ENCODE measurements at places on chromosomes 2 and 18.

- no peak for DNase-seq
Observed at GRCh38 chr2:119419065-119419464, 12.6 kb upstream of the TMEM37 start.

DNA sequence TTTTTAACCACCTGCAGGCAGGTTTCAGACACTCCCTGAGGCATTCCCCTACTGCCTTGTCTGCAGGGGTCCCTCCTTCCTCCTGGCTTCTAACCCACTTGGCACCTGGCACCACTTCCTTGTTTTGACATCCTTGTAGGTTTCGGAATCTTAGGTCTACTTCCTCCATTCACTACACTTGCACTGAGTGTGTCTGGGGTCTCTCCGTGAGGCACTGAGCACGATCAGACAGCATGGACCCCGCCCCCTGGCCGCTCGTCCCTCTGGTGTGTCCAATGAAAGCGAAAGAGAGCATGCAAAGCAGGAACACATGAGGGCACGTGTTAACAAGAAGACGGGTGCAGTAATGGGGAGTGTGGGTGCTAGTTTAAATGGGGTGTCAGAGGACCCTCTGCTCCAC, 63.8 kb downstream of the HAUS1 start:
- DNase-seq, result no peak

- DNase-seq, result no peak
Observed at GRCh38 chr2:29159125-29159524, 43.9 kb downstream of the CLIP4 start.

DNA sequence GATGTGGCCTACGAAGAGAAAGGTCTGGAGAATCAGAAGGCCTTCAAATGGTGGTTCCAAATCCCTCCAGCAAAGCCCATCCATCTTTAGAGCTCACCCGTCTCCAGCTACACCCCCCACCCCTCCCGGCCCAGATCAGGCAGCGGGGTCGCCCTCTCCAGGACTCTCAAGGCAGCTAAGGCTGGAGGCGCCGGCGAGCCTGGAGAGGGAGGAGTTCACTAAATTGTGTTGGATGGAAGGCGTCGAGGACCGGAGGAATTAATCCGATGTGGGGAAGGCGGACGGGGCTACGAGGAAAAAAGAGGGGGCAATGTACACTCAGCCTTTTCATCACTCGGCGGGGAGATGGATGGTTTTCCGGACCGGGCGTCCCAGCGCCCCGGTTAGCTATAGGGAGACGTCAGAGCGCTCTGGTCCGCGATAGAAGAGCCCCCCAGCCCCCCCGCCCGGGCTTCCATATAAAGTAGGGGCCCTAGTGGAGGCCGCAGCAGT, at the start of gene GRP:
Gene GRP (plus strand): TSS at position 487 of the 492 bp plus-strand sequence. CDS start 108 bp downstream, outside the sequence.
- no peak for DNase-seq

- DNase-seq, result no peak
Observed at GRCh38 chr18:58367425-58368140, 261.3 kb downstream of the ALPK2 start.

DNA sequence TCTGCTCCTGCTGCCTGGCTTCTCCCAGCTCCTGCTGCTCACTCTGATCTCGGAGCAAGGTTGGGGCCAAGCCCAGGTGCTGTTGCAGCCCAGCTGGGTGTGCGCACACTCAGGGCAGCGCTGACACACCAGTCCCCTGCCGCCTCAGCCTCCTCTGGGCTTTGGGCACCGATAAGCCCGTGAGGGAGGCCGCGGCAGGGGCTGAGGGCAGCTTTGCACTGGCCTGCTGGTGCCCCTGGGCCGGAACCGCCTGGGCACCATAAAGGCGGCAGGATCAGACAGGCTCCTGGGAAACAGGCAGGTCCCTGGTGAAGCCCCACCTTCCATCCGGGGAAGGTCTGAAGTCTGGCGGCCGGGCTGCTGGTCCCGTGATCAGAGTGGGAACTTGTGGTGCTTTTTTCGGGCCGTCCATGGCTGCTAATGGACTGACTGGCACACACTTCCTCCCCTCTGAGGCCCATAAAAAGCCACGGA, 14.1 kb upstream of the EML6 start:
- DNase-seq, result no peak

DNA sequence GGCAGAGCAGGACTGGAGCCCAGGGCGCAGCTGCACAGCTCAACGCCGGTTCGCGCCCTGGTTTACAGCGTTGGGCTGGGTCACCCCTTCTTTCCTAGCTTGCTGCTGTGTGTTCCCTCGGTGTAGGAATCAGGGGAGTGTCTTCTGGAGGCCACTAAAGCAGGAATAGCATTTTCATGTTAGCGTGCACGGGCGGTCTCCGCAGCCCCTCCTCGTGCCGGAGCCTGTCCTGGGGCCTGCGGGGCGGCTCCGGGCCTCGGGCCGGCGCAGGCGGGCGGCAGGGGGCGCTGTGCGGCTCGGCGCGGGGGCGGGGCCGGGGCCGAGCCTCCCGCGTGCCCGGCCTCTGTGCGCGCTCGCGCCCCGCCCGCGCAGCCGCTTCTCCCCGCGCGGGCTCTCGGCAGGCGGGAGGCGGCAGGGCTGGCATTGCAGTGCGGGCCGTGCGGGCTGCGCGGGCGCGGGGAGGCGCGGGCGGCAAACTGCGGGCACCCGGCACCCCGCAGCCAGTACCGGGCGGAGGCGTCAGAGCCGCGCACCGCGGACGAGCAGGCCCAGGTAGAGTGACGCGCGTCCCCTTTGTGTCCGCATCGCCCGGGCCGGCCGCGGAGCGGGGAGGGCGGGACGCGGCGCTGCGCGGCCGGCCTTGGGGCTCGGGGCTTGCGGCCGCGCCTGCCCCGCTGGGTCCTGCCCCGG, at the start of gene RNF144A:
Gene RNF144A (plus strand): TSS at position 342 of the 690 bp plus-strand sequence. CDS start 79,515 bp downstream, outside the sequence.
- peak; percentile 72 for DNase-seq

- DNase-seq, result no peak
Observed at GRCh38 chr2:213187386-213187785, 36.0 kb upstream of the IKZF2 start.

DNA sequence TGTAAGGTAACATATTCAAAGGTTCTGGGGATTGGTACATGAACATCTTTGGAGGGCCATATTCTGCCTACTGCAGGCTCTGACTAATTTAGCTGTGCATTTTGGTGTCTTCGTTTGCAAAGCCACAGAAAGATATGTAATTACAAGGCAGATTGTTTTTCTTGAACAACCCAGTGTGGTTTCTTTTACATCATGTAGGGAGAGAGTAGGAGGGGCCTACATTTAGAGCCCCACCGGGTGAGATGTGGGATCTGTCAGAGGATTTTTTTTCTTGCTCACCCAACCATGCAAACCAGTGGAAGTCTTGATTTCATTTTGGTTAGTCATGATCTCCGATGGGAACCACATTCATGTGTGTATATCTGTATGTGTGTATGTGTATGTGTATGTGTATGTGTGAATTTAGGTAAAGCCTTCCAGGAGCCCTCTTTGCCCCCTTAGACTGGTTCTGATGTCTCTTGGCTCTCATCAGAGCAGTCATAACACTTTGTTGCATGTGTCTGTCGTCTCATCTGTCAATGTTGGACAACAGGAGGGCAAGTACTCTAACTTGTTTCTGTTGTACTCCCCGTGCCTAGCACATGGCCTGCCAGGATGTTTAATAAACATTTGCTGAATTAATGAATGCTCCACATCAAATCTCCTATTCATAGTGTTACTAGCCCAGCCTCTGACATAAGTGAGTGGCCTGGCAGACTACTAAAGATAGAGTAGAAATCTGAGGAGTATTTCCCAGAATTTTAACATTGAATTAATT, 239.9 kb downstream of the MTX2 start:
- DNase-seq, result no peak

DNA sequence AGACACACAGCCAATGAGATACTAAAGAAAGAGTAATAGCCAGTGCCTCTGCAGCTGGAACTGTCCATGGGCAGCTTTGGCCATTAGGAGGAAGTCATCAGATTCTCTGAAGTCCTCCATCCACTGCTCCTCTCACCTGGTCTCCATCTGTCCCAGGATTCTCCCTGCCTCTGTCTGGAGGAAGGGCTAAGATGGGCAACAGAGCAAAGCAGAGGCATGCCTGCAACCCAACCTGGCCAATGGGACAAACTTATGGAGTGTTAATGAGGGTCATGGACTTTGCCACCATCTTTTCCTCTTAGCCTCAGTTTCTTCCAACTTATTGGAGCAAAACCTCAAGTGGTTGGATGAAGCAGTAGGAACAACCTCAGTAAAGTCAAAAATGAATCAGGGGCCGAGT, 91.5 kb upstream of the SIX3 start:
- no peak for DNase-seq

- DNase-seq, result no peak
Observed at GRCh38 chr2:43424262-43425207, 171.3 kb downstream of the THADA start.

GRCh38 chr2:159125858-159126257, 157.4 kb downstream of the TANC1 start:
- DNase-seq, result no peak

DNA sequence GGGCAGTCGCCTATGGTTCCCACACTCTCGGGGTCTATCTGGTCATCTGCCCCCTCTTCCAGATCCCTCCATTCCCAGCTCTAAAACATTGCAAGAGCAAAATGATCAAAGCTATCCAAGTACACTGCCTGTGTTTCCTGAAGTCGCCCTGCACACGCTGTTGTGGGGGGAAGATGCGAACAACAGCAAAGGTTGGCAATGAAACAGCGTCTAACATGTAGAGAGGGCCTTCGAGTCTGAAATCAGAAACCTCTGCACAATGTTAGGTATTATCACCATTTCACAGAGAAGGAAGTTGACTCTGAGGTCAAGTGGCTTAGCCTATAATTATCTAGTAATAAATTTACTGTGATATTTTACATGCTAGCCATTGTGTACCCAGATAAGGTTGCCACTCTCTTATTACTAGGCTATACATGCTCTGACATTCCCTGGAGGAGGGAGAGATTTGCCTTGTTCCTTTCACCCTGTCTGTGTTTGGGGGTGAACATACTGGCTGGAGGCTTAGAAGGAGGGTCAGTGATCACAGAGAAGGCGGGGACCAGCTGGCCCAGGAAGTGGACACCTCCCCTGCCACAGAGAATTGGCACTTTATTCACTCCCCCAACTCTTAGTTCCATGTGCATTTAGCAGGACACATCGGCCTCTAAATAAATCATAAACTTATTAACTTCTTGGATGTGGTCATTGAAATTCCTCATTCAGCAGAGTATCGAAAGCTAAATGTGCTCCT, 36.8 kb downstream of the KCTD1 start:
- DNase-seq, result no peak

DNA sequence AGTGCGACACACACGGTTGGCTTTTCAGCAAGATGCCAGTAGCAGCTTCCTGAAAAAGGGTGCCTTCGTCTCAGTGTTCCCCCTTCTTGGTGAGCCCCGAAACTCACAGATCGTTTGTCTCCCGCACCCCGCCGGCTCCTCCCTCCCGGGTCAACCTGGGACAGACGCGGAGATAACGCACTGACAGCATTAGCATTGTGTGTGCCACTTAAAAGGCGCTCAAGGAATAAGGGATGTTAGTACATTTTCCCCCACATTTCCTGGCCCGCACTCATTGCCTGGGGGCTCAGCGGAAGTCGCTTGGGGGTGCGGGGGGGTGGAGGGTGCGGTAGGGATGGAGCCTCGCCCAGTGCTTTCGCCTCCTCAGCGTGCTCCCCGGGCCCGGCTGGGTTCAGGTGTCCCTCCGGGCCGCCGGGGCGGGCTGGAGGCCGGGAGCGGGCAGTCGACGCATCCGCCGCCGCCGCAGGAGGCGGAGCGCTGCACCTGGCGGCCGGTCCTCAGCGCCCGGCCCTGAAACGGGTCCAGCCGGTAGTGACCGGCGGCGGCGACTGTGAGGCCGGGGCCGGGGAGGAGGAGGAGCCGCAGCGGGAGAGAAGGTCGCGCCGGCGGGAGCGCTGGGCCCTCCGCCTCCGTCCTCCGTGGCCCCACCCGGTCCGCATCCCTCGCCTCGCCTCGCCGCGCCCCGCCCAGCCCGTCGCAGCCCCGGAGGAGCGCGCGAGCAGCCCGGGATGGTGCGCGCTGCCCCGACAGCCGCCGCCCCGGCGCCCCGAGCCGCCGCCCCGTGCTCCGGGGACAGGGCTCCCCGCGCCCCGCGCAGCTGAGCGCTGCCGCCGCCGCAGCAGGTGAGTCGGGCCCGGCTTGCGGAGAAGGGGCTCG, at the start of gene MFSD6:
Gene MFSD6 (plus strand): TSS at position 694 of the 876 bp plus-strand sequence. CDS start 27,675 bp downstream, outside the sequence.
- peak; percentile 57 for DNase-seq

DNA sequence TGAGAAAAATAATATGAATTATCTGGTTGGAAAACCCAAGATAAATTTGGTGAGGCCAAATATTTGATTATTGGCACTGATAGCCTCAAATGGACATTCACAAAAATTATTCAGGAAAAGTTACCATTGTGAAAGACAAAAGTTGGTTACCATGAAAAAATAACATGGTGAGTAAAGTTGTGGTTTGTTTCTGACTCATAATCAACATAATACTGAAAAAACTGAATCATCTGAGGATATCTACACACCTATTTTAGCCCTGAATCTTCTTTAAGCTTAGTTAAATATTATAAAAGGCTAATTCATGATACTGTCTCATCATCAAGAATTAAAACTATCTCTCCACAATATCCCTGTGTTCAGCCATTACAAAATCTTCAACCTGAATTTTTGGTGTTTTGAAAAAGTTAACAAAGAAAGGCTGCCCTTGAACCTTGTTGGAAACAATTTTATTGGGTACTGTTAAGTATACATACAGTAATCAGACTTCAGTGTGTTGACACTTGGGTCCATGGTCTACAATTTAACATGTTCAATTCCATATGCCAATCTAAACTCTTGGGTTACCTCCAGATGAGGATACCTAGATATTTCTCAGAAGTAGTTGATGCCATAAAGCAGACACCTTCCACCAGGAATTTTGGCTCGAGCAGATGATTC, 607.5 kb upstream of the SLC39A10 start:
- no peak for DNase-seq

DNA sequence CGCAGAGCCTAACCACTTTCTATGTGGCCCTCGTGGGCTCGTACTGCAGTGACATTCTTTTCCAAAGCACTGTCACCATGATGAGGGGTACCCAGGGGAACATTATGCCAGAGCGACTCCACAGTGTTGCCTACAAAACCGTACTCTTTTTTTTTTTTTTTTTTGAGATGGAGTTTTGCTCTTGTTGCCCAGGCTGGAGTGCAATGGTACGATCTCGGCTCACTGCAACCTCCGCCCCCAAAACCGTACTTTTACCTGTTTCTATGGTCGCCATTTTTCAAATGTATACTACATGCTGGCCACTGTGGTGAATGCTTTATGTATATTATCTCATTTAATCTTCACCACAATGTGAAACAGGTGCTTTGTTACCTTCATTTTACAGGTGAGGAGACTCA, 4.3 kb downstream of the PLEK start:
- DNase-seq, result no peak

DNA sequence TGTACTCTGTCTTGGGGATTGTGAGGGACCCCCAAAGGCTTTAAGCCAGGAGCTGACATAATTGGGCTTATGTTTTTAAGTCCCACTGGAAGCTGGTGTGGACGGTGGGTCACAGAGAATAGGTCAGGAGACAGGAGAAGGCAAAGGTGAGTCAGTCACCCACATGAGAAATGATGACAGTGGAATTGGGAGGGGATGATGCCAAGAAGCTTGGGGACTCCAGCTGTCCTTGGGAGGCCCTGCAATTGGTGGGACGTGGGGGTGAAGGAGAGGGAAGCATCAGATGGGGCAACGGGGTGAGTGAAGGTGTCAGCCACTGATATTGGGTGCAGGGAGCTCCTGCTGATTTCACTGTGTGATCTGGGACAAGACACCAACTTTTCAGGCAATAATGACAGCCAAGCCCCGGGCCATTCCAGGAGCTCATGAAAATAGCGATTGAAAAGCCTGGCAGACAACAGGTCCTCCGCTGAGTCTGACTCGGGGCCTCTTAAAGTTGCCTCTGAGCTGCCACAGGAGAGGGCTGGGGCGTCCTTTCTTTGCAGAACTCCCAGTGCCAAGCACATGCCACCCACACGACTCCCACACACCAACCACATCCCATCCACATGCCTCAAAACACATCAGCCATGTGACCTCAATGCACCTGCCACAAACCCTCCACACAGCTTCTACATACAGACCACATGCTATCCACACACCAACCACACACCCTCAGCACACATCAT, 13.4 kb downstream of the TNS1 start:
- DNase-seq, result no peak

Measured in stimulated activated CD4-positive, alpha-beta T cell treated with anti-CD3 and anti-CD28 coated beads, Interleukin-4, amount 100 ng/mL, for 24 hours (primary cell).